NCI-H187 (cell line): ENCODE measurements at places on chromosomes 2 and 18.

GRCh38 chr2:222736301-222736700 is 64.8 kb downstream of the MOGAT1 start:
- no peak for DNase-seq

DNA sequence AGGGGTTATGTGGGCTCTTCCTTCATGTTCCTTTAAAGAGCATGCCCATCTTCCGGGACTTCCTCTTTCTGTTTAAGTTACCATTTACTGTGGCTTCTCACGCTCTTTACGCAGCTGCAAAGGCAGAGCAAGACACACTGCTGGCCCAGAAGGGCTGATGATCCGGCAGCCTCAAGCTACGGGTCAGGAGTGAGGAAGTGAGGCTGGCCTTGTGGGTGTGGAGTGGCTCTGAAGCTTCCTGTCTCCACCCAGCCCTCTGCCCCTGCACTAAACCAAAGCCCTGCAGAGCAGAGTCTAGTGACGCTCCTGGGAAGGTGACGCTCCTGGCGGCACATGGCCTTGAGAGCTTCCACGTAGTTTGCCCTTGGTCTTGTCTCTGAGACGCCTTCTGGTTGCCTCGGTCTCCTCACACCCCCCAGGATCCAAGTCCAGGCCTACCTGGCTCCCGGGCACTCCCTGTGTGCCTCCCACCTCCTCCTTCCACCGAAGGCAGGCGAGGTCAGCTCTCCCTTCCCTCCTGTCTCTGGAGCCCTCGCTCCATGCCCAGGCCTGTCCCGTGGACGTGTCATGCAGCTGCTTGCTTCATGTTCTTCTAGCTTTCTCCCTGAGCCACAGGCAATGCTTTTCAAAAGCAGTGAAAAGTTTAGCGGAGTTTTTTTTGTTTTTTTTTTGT is 50.3 kb downstream of the ARL4C start:
- DNase-seq, result no peak

- DNase-seq, result no peak
Measured at GRCh38 chr2:109463891-109464290, 149.9 kb downstream of the SEPTIN10 start.

DNA sequence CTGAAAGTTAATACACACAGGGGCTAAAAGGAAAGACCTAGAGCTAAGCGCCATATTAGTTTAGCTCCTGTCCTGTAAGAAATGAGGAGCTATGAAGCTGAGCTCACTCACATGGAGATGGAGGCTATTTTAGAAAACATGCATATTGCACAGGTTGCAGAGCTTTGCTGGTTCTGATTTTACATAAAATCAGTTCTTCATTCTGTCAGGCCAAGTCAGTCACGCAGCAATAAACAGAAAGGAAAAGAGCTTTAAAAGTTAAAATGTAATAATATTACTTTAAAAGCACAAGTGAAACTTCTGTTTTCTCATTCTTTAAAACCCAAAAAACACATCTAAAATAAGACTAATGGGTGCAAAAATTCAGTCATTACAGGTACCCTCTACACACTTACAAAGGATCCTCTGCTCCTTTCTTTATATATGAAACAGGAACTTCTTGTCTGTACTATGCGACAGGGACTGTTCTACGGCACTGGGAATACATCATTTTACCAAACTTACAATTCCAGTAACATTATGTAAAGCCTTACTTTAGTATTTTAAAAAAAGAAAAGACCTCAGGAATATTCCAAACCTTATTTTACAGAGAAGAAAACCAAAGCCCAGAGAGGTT is 113.8 kb downstream of the THADA start:
- DNase-seq, result no peak

- DNase-seq, result no peak
Measured at GRCh38 chr2:170715932-170716777, 1.0 kb downstream of the SP5 start.
